Stimulated activated naive CD8-positive, alpha-beta T cell treated with anti-CD3 and anti-CD28 coated beads, Interleukin-15, Interleukin-2, amounts not matched to agents 100 U/mL and 50 U/mL, for 24 hours (primary cell): ENCODE measurements at places on chromosomes 12 and 14.

DNA sequence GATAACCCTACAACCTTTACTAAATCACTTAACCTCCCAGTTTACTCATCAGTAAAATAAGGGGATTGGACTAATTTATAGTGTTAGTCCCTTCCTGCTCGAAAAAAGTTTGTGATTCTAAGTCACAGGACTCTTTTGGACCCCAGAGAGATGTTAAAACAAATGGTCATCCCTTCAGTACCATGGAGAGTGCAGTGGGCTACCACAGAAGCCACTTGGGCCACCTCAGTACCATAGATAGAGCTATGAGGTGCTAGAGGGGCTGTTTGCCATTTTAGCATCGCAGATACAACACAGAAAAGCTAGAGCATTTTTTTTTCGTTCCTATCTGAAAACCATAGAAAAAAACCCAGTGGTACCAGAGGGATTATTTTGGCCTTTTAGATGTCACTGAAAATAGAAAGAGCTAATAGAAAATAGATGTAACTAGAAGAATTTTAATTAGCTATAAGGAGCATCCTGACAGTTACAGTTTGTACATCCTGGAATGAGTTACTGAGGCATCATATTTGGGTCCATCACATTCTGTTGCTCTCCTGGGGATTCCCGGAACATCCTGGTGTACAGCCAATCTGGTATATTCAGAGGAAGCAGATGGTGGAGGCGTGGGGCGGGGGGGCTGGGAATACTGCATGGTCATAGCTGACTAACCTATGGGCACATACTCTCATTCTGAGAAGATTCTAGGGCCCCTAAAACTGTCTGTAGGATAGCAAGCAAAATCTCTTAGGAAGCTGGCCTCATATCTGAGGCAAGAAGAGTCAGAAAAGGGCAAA lies 2.8 kb downstream of the ZNF219 start:
- DNase-seq, result no peak

GRCh38 chr12:62865937-62866336 lies 69.0 kb downstream of the PPM1H start:
- DNase-seq, result no peak

DNA sequence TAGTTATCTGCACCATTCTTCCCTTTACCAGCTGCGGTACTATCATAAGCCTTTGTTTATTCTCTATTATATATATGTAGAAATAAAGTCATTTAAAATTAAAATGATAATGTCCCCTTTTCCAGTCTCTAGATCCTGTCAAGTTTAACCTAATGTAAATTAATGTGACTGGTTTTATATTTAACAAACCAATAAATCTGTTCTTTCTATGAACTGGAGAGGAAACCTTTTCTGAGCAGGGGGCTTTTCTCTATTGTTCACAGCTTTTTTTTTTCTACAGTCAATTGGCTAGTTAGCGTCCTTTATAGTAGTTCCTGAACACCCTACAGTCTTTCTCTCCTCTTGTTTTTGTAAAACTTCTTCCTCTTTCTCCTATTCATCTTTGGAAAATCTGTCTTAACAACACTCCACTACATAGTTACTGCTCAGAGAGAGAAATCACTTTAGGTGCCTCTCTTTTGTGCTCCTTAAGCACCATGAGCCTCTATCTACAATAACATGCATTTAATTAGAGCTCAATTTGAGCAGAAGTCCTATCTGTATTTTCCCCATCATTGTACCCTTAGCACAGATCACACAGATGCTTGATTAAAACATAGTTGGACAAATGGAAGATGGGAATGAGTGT lies 332.6 kb upstream of the SYT1 start:
- DNase-seq, result no peak

- no peak for DNase-seq
Measured at GRCh38 chr12:117444781-117445180, 83.4 kb upstream of the NOS1 start.

- DNase-seq, result peak; percentile 22
Measured at GRCh38 chr12:123034022-123034541, 53.6 kb downstream of the ARL6IP4 start.

- peak; percentile 72 for DNase-seq
Measured at GRCh38 chr14:75559451-75560222, 18.8 kb upstream of the FLVCR2 start.

GRCh38 chr12:22477166-22477893 lies 67.0 kb downstream of the C2CD5 start:
- no peak for DNase-seq

- no peak for DNase-seq
Measured at GRCh38 chr12:51174501-51174900, 1.6 kb upstream of the TFCP2 start.

DNA sequence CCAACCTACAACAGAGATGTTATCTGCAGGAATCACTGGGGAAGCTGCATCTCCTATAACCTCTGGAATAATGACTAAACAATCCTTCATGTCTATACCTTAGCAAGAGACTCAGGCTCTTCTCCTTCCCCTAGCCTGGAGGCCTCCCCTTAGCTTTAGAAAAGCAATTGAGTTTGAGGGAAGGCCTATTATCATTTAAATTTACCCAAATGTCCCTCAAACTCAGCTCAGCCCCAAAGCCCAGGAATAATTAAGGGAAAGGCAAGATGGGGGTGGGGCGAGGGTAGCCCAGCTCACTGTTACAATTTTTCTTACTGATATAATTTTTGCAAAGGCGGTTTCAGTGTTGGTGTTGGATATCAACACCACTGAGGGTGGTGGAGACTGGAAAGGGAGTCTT lies 151.4 kb upstream of the EEA1 start:
- DNase-seq, result no peak

GRCh38 chr14:76106188-76106587 lies 45.5 kb upstream of the GPATCH2L start:
- no peak for DNase-seq

DNA sequence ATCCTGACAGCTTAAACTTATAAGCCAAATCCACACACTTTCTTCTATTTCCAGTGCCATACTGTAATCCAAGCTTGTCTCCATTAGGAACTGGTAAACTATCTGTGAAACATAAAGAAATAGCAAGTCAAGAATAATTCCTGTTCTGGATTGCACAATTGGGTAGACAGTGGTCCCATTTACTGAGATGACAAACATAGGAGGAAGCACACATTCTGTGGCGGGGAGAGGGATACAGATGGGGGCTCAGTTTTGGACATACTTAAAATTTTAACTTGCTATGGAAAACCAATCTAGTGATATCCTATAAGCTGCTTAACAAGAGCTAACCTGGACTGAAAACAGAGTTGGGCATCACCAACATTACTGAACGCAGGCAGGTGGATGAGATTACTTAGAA lies 16.3 kb downstream of the MAP4K5 start:
- DNase-seq, result no peak

GRCh38 chr12:105575235-105575634 lies 244.7 kb downstream of the C12orf75 start:
- no peak for DNase-seq

DNA sequence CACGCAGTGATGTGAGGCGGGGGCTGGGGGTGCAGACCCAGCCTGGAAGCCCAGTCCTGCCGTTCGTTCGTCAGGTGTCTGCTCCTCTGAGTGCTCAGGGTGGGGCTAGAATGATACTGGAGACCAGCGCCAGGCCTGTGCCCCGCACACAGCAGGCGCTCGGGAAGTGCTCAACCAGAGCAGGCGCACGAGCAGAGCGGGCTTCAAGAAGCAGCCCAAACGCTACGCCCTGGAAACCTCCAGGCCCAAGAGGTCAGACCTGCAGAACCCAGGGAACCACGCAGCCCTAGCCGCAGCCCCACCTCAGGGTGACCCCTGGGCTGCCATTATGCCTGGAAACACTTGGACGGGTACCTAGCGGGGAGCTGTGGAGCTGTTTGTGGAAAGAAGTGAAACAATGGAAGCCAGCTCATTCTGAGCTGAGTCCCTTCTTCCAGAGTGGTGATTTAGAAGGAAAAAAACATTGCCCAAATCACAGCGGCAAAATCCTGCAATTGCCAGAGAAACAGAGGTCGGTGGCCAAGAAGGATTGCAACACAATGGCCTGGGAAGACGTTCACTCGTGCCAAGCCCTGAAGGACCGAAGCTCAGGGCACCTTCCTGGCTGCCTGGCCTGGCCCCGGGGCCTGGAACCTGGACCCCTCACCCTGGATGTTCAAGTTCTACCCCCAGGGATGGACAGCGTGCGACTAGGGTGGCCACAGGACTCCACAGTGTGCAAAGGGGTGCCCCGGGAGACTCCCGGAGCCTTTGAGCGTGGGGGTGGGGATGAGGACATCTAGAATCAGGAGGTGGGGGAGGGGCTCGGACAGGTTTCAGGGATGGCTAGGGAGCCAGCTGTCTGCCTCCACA lies 40.4 kb upstream of the DIO3 start:
- DNase-seq, result no peak

GRCh38 chr14:30385925-30386324 lies 173.0 kb upstream of the G2E3 start:
- no peak for DNase-seq

DNA sequence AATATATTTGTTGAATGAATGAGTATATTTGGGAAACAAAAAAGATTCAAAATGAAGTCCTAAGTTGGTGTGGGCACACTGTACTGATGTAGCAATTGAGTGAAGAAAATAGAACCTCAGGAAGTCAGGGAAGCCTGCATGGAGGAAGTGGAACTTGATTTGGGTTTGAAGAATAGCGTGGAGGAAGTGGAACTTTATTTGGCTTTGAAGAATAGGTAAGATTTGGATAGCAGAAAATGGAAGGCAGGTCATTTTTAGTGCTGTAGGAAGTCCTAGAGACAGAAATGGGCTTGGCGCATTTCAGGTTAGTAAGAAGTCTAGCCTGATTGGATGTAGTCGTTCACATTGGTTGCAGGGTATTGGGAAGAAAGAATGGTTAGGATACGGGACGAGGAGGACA lies 5.4 kb downstream of the C12orf75 start:
- DNase-seq, result no peak

DNA sequence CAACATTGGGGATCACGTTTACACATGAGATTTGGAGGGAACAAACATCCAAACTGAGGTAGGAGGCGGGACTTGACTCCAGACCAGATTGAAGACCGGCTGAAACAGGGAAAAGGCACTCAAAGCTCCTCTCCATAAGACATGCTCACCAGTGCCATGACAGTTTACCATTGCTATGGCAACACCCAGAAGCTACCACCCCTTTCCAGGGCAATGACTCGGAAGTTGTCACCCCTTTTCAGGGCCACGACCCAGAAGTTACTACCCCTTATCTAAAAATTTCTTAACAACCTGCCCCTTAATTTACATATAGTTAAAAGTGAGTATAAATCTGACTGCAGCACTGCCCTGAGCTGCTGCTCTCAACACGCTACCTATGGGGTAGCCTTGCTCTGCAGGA lies 34.1 kb downstream of the TMEM233 start:
- DNase-seq, result no peak

GRCh38 chr14:26765768-26766520 lies 168.1 kb upstream of the NOVA1 start:
- no peak for DNase-seq

DNA sequence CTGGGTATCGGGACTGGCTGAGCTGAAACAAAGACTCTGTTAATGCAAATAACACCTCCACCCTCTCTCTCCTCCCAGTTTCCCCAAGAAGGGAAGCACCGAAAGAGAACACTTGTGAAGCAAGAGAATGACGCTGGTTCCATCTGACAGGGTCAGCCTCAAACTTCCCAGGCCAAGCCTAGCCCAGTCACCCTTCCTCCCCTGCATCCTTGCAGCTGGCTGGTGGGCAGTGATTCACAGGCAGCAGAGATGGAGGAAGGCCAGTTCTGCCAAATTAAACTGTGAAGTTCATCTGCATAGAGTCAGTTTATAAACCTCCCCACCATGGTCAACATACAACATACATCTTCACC lies 2.8 kb downstream of the LRRC74A start:
- DNase-seq, result no peak

- DNase-seq, result no peak
Measured at GRCh38 chr14:53528185-53528671, 375.1 kb upstream of the DDHD1 start.

- no peak for DNase-seq
Measured at GRCh38 chr14:29453045-29453444, 474.6 kb downstream of the PRKD1 start.

DNA sequence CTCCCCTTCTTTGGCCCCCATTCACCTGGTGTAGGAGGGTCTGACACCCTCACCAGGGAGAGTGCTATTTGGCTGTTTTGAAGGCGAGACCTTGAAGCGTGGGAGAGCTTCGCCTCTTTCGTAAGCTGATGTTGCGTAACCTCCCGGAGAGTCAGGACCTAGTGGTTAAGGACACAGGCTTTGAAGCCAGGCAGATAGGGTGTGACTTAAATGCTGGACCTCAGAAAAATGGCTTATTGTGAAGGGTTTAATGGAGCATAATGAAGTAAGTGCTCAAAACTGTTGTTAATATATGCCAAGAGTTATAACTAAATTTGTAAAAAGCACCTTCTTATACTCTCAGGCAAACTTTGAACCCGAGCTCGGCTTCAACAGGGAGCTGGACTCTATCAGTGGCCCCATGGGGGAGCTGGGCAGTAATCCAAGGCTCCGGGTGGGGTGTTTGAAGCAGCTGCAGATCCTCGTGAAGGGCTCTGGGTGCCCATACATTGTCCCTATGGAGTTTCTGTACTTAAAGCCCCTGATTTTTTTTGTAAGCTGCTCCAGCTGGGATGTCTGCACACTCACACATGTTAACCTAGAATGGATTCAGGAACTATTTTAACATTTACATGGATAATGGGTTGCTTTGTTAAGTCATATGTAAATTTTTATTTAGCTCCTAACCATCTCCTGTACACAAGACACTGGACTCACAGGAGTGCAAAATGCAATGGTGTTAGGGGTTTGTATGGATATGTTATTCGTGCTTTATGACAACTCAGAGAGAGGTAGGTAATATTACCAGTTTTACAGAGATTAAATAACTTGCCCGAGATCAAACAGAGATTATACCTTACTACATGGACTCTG lies 26.0 kb downstream of the PPFIBP1 start:
- DNase-seq, result no peak

GRCh38 chr14:64444984-64445845 lies 20.1 kb upstream of the AKAP5 start:
- peak; percentile 56 for DNase-seq

DNA sequence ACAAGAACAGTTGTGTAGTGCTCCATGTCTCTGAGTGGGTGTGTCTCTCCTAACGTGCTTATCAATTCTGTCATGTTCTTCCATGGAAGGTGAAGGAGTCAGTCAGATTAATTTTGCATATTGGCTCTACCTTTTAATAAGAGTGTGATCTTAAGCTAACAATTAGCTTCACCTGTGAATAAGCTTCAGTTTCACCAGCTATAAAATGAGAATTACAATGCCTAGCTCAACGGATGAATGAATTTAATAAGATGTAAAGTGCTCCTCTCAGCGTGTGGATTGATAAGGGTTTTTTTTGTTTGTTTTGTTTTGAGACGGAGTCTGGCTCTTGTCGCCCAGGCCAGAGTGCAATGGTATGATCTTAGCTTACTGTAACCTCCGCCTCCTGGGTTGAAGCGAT lies 32.7 kb downstream of the CCDC175 start:
- DNase-seq, result no peak

- no peak for DNase-seq
Measured at GRCh38 chr12:12800406-12801180, 12.6 kb upstream of the DDX47 start.

GRCh38 chr12:80175307-80175930 lies 76.1 kb downstream of the OTOGL start:
- no peak for DNase-seq

GRCh38 chr12:12498210-12498609 lies 64.5 kb downstream of the DUSP16 start:
- no peak for DNase-seq
